ENCODE measurements at places on chromosomes 6 and 20.

GRCh38 chr6:43869079-43869710 lies 99.2 kb downstream of the VEGFA start:
- DNase-seq = no peak

DNA sequence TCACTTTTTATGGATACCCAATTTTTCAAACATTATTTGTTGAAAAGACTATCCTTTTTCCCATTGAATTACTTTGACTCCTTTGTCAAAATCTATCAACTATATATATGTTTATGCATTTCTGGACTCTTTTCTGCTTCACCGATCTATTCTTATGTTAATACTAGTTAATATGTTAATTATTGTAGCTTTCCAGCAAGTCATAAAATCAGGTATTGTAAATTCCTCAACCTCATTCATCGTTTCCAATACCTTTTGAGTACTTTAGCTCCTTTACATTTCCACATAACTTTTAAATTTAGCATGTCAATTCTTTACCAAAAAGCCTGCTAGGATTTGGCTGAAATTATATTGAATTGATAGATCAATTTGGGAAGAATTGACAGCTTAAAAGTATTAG lies 407.3 kb downstream of the ARHGAP18 start:
- no peak for DNase-seq

DNA sequence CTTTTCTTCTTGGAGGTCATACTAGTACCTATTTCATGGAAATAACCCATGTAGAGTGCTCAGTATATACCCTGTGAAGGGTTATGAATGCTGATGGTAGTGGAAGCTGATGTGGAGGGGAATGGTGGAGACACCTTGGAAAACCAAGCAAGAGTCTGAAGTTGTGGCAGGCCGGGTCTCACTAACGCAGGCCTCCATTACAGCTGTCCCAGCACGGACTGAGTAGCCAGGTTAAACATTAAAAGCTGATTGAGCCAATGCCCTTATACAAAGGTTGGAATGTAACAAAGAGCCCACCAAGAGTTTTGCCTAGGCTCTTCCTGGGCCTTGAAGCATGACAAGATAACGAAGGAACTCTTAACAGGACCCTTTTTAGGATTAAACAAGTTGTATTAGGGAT lies 2.1 kb upstream of the PCMTD2 start:
- no peak for DNase-seq

GRCh38 chr6:148212366-148212765 lies 130.3 kb upstream of the SASH1 start:
- no peak for DNase-seq

- no peak for DNase-seq
These were observed 117.2 kb downstream of the PDE10A start for GRCh38 chr6:165545806-165546205.

- DNase-seq = no peak
These were observed 16.2 kb upstream of the CST3 start for GRCh38 chr20:23654000-23654399.

DNA sequence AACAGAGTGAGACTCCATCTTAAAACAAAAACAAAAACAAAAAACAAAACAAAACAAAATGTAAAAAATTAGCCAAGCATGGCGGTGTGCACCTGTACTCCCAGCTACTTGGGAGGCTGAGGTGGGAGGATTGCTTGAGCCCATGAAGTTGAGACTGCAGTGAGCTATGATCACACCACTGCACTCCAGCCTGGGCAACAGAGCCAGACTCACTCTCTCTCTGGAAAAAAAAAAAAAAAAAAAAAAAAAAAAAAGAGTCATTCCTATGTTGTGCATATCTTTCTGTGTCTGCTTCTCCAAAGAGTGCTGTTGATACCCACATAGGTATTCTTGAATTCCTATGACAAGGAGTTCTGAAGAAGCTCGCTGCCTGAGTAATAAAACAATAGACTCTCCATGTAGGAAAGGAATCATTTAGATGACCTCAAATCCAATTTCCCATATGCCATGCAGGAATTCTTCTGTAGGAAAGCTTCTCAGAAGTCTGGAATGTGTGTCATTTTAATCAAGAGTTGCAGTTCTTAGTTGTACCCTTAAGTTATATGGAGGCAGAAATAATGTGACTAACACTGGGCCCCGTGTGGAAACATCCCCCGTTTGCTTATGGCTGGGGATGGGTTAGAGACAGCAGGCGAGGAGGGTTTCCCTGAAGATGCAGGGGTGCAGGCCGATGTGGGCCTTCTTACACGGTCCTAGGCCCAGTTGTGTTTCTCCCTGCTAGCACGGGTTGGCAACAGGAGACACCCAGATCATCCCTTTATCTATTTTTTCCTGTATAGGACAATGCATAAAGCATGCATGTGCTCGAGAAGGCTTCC lies 79.4 kb downstream of the ZDHHC14 start:
- no peak for DNase-seq

DNA sequence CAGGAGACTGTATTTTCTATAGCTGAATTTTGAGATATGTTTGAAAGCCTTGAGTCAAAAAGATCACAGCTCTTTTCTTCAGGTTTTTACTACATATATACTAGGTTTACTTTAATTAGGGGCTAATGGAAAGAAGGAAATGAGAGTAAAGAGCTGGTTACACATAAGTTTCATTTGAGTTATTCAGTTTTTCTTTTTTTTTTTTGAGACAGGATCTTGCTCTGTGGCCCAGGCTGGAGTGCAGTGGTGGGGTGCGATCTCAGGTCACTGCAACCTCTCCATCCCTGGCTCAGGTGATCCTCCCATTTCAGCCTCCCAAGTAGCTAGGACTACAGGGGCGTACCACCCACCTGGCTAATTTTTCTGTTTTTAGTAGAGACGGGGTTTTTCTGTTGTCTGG lies 4.8 kb downstream of the ARFGEF2 start:
- no peak for DNase-seq

DNA sequence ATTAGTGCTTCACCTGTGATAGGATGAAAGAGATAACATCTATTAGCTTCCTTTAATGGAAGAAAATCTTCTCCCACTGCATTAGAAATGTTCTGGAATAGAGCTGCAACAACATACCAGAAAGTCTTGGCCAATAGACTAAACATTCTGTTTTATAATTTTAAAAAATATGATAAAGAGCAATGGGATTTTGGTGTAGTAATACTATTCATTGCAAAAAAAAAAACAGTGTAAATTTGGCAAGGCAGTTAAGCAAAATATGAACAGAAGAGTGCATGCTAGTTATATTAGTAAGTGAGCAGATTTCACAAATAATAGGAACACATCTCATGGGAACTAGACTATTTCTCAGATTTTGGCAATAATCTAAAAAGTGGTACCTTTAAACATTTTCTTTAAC lies 43.3 kb downstream of the SOX4 start:
- DNase-seq = no peak

DNA sequence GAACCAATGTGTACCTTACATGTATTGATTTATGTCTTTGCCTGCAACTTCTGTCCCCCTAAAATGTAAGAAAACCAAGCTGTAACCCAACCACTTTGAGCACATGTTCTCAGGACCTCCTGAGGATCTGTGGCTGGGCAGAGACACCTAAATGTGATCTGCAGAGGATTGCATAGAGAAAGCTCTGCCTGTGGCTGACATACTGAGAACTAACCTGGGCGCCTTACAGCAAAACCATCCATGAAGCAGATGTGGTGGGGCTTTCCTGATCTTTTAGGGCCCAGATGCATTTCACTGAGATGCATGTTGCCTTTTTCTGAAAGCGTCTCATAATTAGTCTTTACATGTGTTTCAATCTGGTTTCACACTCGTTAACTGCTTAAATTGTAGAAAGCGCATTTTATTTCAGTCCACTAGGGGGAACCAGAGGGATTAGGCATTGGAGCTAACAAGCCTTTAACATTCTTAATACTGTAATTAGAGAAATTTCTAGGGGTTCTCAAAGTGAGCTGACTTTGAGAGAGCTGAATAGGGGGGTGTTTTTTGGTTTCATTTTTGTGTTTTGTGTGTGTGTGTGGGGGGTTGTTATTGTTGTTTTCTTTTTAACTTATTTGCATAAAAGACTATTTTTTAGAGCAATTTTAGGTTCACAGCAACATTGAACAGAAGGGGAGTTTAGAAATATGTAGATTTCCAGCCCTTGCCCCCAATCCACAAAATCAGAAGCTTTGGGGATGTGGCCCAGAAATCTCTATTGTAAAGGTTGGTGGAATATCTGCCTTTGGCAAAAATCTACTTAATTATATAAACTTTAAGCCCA lies 50.9 kb upstream of the FAM184A start:
- DNase-seq = no peak

- DNase-seq = no peak
These were observed 16.7 kb downstream of the RPP21 start for GRCh38 chr6:30361661-30362060.

DNA sequence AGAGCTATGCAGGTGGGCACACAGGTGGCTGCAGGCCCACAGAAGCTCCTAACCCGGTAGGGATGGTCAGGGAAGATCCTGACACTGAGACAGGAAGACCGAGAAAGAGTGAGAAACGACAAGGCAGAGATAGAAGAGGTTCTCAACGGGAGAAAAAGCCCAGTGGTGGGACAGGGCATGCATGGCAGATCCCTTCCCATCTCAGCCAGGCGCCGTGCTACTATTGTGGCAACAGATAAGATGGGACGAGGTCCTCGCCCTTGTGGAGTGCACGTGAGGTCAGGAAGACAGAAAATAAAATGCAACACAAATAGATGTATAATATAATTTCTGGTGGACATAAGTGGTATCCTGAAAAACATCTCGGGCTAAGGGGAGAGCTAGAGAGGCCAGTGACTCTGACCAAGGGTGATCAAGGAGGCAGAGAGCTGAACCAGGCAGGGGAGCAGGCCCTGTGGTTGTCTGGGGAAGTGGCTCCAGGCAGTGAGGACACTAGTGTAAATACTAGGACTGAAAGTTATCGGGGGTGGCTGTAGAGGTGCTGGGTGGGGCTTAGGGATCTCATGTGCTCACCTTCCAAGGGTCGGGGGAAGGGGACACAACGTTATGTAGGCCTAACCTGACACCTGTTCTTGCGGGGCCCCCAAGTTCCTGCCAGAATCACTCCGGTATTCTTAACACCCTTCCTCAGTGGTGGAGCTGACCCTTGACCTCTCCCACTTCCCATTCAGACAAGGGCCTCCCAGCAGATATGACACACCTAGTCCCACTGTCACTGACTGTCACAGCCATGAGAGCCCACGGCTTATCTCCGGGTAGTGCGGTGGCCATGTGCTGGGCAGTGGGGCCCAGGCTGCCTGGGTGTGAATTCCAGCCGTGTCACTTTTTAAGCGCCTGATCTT lies 1.0 kb downstream of the SRXN1 start:
- no peak for DNase-seq

DNA sequence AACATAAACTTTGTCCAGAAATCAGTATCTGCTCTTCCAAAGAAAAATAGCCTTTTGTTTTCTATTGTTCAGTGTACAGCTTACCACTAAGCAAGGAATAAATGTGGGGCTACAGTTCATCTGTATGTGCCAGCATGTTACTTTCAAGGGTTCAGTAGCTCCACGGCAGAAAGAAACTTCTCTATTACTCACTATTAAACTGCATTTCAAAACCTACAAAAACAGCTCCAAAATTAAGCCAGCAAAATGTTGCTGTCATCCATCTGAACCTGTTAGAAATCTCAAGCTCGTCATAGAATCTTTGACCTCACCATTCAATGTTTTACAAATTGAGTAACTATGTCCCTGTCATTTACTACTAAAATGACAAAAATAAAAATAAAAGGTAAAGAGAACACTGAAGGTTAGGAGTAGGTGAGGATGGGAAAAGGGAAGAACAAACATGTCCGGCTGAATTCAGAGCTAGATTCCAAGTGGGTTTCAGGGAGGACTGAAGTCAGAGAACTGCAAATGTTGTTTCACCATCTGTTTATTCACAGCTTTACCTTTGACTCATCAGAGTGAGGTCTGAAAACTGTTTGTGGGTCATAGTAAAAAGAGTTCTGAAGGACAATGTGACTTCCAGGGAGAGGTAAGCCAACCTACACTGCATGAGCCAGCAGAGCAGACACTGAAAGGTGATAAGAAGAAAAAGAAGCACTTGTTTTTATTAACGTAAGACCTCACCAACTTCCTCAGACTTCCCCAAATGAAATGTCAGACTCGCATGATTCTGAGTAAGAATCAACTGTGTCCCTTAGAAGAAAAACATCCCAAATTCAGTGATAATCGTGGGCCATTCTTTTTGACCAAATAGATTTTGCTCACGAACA lies 62.0 kb downstream of the ATXN1 start:
- no peak for DNase-seq

DNA sequence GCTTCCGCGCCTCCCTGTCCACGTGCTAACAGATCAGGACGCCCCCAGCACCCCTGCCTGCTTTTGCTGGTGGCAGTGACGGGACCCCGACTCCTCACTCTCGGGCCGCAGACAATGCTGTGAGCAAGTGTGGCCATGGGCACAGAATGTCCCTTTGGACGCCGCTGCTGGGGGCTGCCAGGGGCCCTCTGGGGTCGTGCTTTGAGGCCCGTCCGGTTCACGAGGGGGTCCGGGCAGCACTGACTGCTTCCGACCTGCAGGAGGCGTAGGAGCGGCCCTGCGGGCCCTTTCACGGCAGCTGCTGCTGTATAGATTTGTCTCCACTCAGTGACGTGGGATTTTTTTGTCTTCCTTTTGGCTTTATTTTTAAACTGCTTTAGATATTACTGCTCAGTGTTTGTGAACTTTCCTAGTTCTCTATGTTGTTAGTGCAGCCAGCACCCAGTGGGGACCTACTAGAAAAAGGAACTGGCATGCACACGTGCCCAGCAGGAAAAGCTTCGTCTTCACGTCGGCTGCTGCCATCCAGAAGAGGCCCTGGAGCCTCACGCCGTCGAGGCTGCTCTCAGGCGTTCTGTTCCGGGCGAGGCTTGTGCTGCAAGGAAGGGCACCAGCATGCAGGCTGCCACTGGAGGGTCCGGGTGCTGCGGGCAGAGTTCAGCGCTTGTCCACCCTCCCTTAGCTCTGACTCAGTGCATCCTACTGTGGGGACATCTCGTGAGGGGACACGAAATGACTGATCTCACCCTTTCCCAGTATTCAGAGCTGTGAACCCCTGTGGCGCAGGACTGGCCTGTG lies 21.7 kb downstream of the UCKL1 start:
- peak; percentile 78 for DNase-seq

GRCh38 chr6:22884456-22884855 lies 315.1 kb downstream of the HDGFL1 start:
- DNase-seq = no peak

- no peak for DNase-seq
These were observed 4.9 kb downstream of the NKAIN2 start for GRCh38 chr6:123808556-123808955.

DNA sequence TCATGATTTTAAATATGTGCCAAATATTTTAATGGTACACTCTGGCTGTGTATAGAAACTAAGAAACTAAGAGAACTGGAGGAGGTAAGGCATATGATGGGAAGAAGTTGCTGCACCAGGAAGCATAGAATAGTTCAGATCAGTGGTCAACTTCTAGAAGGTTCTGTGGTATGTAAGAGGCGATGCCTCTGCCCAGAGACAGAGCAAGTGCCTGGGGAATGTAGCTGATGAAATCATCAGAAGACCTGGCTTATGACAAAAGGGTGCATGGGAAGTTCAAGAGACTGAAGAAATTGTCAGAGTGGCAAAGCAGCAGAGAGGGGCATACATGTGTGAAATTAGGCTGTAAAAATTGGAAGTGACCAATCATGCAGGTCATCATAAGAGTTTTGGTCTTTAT lies 580.8 kb downstream of the BMP2 start:
- DNase-seq = no peak
